Right ventricle myocardium superior (tissue), 1 donor: ENCODE measurements at places on chromosomes 5 and 9. TPM values are rescaled to one million over a fixed set of nuclear protein-coding genes. Genes with fewer than 3 reads are reported as not detected.

GRCh38 chr5:58767104-58767503 is 184.2 kb downstream of the RAB3C start:
- DNase-seq, result no peak

- DNase-seq, result no peak
These were observed 247.0 kb downstream of the AOPEP start for GRCh38 chr9:94973451-94973941.

- no peak for DNase-seq
These were observed 144.9 kb downstream of the MYO10 start for GRCh38 chr5:16791036-16791705.

The PCDHB2 gene
- total RNA-seq, result 2.0 TPM

DNA sequence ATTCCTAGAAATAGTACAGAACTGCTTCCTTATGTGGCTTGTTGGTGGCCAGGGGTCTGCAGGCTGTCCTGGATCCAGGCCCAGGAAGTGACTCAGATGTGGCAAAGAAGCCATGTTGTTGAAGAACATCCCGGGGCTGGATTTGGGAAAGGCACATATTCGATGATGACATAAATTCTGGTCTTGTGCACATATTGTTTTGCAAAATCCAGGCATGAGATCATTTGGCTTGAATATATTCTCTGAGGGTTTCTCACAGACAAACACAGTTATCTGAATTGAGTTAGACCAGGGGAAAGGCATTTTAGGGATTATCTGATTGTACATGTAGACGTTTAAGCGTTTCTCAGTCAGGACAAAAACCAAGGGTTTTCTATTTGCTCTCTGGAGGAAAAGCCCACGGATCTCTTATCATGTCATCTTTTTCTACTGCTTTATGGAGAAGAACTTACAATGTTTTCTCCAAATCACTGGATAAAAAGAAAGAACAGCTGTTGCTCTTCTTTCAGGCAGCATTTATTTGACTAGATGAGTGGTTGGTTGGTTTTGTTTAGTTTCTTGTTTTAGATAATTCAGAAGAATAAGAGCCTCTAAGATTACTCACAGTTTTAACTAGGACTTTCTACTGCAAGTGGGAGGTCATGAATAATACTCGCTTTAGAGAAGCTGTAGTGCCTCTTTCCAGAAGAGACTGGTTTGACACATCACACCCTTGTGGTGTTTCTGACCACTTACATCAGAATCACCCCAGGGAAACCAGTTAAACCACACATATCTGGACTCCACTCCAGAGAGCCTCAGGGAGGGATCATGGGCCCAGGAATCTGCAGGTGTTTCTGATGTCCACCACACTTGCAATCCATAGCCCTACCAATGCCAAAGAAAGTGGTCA is 29.5 kb upstream of the LHFPL2 start:
- DNase-seq, result peak; percentile 78

- no peak for DNase-seq
These were observed 31.9 kb upstream of the FSTL4 start for GRCh38 chr5:133644000-133644865.

The ENTREP1 gene
- total RNA-seq, result 18.7 TPM

- DNase-seq, result no peak
These were observed 11.1 kb downstream of the TTC39B start for GRCh38 chr9:15295761-15296405.

DNA sequence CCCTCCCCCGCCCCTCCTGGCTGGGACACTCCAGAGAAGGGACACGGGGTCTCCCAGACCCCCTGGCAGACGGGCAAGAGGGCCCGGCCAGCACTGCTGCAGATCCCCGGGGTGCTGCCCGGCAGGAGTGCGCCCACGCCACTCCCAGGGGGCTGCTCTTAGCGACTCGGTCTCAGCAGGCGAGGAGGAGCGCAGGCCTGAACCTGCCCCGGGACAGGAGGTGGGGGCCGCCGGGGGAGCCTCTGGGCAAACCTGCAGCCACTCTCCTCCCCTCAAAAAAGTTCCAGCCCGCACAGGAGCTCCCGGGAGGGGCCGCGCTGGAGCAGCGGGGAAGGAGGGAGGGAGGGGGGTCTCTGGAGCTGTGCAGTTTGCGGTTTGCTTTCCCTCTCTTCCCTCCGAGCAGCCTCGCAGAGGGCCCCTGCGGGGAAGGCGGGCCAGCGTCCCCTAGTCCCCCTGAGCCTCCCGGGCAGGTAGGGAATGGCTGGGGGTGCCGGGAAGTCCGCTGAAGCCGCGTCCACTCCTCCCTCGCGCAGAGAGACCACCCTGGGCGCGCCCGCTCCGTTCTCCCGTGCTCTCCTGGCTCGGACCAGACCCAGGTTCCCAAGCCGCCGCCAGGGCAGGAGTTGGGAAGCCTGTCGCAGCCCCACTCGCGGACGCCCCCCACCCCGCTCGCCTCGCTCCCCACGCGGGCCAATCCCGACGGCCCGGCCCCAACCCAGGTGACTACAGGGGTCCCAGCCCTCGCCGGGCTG is 44.2 kb downstream of the NACC2 start:
- no peak for DNase-seq

DNA sequence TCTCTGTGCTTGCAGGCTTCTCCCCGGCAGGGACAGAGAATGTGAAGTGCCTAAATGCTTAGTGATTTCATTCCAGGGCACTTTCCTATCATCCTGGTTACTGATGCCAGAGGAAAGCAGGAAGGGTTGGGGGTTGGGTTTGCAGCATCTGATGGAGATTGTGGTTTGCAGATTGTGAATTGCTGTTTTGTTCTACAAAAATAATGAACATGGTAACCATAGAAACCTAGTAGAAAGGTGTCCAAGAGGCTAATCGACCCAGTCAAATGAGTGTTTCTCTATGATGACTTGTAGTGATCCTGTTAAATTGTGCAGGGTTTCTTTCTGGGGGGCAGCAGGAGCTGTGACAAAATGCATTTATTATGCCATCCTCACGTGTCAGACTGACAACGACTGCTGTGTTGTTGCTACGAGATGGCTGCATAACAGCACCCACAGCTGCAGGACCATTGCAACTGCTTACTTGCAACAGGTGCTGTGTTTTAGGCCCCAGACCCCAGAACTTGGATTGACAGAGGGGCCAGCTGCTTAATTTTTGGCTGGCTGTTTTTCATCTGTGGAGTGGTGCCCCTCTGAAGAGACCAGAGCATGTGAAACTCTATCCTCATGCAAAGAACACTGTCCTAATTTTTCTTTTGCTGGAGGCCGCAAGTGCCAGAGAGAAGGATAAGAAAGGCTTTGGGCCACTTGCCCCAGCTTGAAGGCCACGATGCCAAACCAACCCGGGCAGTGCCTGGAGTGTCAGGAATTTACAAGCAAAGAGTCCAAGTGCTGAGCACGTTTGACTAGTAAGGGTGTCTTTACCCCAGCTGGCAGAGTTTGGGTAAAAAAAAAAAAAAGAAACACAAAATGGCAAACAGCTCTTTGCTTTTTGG is 397.8 kb downstream of the GADD45G start:
- peak; percentile 69 for DNase-seq

DNA sequence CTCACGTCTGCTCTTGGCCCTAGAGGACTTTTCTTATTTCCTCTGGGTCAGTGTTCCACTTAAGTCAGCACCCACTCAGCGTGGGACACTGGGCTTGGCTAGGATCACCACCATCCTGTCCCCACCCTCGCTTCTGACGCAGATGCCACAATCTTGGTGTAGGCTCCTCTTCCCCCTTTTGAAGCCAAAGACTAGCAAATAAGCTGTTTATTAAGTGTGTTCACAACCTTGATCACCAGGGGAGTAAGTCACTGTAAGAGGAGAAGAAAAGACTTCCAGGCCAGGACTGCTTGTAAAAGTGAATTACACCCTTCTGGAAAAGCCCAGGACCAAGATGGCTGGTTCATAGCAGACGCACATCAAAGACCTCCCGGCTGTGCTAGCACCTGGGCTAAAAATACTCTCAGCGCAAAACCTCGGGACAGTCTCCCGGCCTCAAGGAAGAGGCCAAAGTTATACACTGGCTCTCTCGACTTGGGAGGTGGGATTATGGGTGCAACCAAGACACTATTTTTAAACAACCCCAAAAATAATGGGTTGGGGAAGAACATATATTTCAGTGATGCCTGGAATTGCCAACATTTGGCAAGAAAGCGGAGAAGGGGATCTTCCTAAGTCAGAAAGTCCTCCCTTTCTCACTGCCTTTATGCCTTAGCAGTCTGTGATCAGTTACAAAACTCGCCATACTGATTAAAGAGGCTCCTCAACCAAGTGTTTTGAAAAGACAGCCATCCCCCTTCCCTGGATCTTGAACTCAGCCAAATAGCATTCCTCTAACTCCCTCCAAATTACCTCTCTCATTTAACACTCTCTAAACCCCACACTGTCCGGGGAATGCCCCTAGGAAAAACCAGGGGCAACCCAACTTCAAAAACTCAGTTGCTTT is 69.4 kb downstream of the RAPGEF1 start:
- DNase-seq, result peak; percentile 79

The ANGPTL2 gene
- 32.6 TPM for total RNA-seq

GRCh38 chr5:61993295-61993927 is 312.6 kb upstream of the KIF2A start:
- no peak for DNase-seq

GRCh38 chr5:66442951-66443445 is 153.2 kb upstream of the MAST4 start:
- DNase-seq, result peak; percentile 54

GRCh38 chr5:148922606-148923005 is 96.2 kb downstream of the ADRB2 start:
- no peak for DNase-seq

The HSD17B3 gene
- 1.3 TPM for total RNA-seq

The GCNT4 gene
- 0.30 TPM for total RNA-seq

- DNase-seq, result no peak
These were observed 21.5 kb upstream of the SEMA4D start for GRCh38 chr9:89519366-89519805.

GRCh38 chr9:129756191-129756590 is 3.3 kb upstream of the PTGES start:
- DNase-seq, result no peak

DNA sequence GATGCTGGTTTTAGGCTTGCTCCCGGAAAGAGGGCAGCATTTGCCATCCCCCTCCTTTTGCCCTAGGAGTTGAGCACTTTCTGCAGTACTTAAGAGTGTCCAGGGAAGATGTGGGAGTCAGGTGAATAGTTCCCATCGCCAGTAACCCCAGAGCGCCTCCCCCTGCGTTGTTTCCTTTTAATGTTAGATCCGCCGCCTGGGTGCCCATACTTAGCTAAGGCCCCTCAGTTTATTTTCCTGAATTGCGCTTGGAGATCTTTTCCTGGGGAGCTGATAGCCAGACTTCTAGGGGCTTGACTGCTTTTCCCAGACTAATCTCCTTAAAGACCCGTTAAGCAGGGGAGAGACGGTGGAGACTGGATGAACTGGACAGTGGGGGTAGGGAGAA is 377 bp upstream of the PCDHAC2 start:
- DNase-seq, result no peak

The TAF1L gene
- total RNA-seq, result not detected

DNA sequence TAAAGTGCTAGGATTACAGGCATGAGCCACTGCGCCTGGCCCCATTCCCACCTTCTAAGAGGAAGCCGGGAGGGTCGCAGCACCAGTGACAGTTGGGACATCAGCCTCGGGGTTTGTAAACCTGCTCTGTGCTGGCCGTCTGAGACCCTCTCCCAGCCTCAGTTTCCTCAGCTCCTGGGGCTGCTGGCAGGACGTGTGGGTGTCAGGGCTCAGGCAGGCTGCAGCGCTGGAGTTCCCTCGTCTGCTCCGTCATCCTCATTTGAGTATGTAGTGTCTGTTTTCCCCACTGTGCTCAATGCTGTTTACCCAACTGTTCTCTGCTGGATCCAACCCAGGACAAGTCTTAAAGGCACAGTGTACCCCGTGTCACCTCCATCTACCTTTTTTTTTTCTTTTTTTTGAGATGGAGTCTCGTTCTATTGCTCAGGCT is 2.0 kb upstream of the NINJ1 start:
- no peak for DNase-seq

The GAS1 gene
- total RNA-seq, result 21.8 TPM

- no peak for DNase-seq
These were observed 30.7 kb downstream of the INVS start for GRCh38 chr9:100129772-100130171.

DNA sequence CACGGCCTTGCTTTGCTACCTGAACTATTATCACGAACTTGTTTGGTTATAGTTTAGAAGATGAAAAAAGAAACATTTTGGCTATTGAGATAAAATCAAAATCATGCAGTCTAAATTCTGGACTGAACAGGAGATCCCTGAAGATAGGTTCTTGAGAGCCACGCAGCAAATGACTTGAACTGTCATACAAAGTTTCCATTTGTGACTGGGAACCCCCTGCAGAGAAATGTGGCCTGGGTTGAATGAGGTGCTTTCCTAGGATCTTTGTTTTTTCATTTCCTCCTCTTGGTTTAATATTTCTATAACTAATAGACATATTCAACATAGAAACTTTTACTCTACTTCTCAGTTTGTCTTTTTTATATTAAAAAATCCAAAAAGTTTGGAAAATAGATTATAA is 184.7 kb upstream of the TRPM3 start:
- DNase-seq, result no peak

GRCh38 chr5:158463188-158463587 is 604.2 kb upstream of the CLINT1 start:
- no peak for DNase-seq

- no peak for DNase-seq
These were observed 118.1 kb downstream of the COL23A1 start for GRCh38 chr5:178472138-178472537.

GRCh38 chr9:88007291-88007650 is 32.9 kb upstream of the CDK20 start:
- DNase-seq, result no peak

- DNase-seq, result no peak
These were observed 50.1 kb upstream of the GLRX start for GRCh38 chr5:95872346-95873268.

The TMEFF1 gene
- total RNA-seq, result not detected

DNA sequence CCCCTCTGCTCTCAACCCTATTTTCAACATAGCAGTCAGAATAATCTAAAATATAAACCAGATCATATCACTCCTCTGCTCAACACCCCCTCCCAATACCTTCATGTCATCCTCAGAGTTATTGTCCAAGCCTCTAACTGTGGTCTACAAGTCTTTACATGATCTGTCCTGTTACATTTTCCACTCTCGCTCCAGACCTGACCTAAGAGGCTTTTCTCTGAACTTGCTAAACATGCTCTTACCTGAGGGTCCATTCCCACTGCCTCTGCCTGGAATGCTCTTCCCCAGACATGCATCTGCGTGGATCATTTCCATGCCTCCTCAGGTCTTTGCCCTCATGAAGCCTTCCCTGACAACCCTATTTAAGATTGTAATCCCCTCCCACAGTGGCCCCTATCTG is 12.0 kb downstream of the NIPSNAP3B start:
- DNase-seq, result no peak

The PCDHA4 gene
- not detected for total RNA-seq

- DNase-seq, result no peak
These were observed 215.5 kb downstream of the GAPVD1 start for GRCh38 chr9:125477089-125477544.
